ENCODE measurements at places on chromosomes 5 and 9. TPM values are rescaled to one million over a fixed set of nuclear protein-coding genes. Genes with fewer than 3 reads are reported as not detected.

GABRA6 gene
- not detected for total RNA-seq

IL13 gene
- total RNA-seq = not detected

FST gene
- 189 TPM for total RNA-seq

KLHL3 gene
- total RNA-seq = 3.6 TPM

HBEGF gene
- total RNA-seq = 10.7 TPM

MAMDC2 gene
- total RNA-seq = 4.7 TPM

ELL2 gene
- total RNA-seq = 48.1 TPM

PCDHA13 gene
- 0.10 TPM for total RNA-seq

MEIKIN gene
- not detected for total RNA-seq

CRHBP gene
- total RNA-seq = 0.33 TPM

IFNA2 gene
- total RNA-seq = not detected

PCDHGB1 gene
- total RNA-seq = 2.2 TPM

CLIC3 gene
- 2.9 TPM for total RNA-seq

ENG gene
- total RNA-seq = 100 TPM

NOXA1 gene
- total RNA-seq = 0.36 TPM

TMEM215 gene
- total RNA-seq = not detected

NR5A1 gene
- not detected for total RNA-seq
